Anterior cingulate cortex (tissue), 58 donors: ENCODE measurements at places on chromosomes 13 and 19.

- no peak for DNase-seq
Measured at GRCh38 chr13:28424541-28424940, 70.4 kb downstream of the FLT1 start.

- DNase-seq, result no peak
Measured at GRCh38 chr13:45909673-45910072, 58.1 kb upstream of the SIAH3 start.

DNA sequence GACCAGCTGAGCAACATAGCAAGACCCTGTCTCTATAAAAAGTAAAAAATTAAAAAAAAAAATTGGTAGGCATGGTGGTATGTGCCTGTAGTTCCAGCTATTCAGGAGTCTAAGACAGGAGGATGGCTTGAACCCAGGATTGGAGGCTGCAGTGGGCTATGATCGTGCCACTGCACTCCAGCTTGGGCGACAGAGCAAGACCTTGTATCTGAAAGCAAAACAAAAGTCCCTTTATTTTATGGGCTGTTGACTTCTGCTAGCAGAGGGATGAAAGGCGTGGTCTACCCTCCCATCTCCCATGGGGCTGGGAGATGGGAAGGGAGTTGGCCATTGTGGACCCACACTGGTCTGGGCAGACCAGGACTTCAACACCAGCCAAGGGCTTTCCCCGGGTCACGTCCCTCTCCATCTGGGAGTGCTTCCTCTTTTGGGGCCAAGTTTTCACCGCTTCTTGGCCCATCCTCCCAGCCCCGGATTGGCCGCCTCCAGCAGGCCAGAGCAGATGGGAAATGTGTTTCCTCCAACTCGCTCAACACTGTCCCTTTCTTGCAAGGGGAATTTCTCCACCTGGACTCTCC, 2.2 kb upstream of the TNFSF9 start:
- DNase-seq, result peak; percentile 58

DNA sequence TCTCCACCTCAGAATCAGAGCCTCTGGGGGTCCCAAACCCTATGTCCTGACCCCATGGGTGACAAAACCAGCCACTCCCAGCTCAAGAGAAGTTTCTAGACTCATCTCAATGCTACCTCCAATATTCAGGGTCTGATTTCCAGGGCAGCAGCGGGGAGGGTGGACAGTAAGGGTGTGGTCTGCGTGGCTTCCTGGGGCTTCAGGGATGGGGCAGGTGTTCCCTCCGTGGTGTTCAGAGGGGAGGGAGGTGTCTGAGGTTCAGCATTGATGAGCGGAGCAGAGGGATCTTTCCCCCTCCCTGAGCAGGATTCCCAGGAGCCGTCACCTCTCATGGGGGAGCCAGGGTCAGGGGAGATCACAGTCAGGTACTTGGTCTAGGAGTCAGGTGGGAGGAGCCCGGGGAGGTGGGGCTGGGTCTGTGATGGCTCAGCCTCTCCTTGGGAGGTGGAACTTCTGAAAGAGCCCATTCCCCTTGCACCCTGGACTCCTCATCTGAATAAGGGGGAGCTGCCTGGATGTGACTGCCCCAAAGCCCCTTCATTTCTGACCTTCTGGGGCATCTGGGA, 2.9 kb downstream of the LILRA2 start:
- DNase-seq, result no peak

- DNase-seq, result no peak
Measured at GRCh38 chr13:71659404-71659803, 207.6 kb downstream of the DACH1 start.
